ENCODE measurements at places on chromosomes 4 and X. TPM values are rescaled to one million over a fixed set of nuclear protein-coding genes. Genes with fewer than 3 reads are reported as not detected.

Gene VSIG4
- 14.6 TPM for total RNA-seq

Gene TTC29
- total RNA-seq: not detected

DNA sequence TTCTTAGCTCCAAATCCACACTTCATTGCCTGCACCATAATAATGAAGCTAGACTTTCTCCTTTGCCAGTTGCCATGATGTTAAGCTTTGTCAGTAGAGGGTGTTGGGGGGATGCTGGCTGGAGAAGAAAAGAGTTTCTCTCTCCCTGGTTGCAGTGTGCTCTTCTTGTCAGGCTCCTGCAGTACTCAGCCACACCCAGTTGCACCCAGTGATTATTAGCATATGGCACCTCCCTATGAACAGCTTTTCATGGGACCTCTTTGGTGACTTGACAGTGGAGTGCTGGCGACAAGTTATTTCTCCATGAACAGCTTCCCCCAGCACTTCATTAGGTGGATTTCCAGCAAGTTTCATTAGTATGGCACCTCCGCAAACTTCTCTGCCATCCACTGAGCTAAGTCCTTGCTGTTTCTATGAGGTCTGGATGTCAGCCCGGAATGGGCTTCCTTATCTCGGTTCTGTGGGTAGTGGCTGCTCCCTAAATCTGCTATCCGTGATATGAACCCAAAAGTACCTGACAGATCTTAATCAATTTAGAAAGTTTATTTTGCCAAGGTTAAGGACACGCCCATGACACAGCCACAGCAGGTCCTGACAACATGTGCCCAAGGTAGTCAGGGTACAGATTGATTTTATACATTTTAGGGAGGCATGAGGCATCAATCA is 18.8 kb upstream of the OTUD4 start:
- DNase-seq: no peak
- H3K4me1 ChIP-seq: no peaks in the 10 kb centered on the region
- no peaks in the 10 kb centered on the region for H3K36me3 ChIP-seq
- H3K4me3 ChIP-seq: no peak overlapping the region
- no peaks in the 10 kb centered on the region for H3K27me3 ChIP-seq

Gene FAM241A
- total RNA-seq: 3.0 TPM

DNA sequence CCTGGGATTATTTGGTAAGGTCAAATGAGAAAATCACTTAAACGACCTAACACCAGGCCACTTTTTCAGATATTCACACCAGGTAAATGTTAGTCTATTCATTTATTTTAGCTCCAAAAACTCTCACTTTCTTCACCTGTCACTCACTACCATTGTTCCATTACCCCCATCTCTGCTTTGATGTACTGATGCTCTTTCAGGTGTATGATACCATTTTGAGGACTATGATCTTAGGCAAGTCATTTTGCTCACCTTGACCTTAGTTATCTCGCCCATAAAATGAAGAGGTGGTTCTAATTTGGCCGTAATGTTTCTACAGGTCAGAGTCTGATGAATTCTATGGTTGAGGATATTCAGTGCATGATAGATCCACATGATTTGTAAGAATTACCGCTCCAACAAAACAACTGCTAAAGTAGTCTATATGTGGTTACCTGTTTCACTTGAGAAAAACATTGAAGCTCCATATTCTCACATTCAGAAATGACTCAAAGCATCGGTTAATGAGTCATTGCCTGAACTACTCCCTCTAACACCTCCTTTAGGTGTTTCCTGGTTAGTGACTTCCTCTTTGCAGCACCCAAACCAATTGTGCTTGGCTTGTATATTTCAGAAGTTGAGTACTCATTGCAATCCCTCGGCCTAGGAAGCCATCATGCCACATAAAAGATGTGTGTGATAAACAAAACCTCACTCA is 4.5 kb downstream of the DTHD1 start:
- no peak overlapping the region for H3K27ac ChIP-seq
- no peak overlapping the region for H3K4me3 ChIP-seq
- no peaks in the 10 kb centered on the region for H3K27me3 ChIP-seq
- H3K4me1 ChIP-seq: no peaks in the 10 kb centered on the region
- no peak for DNase-seq
- H3K36me3 ChIP-seq: no peaks in the 10 kb centered on the region

DNA sequence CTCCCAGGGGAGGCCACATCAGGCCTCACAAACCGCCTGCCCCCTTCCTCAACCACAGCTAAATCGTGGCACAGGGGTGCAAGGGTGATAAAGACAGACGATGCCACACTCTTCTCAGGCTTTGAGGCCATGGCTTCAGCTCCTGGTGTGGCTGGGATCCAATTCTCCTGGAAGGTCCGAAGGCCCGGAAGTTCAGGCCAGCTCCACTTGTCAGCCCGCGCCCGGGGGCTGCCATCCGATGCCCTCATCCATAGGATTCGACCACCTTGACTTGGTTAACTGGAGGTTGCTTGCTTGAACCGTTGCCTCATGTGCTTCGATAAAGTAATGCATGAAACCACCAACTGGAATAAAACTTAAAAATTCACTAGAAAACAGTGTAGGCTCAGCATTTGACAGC is 8.2 kb downstream of the TEX13C start:
- no peak overlapping the region for H3K4me3 ChIP-seq
- H3K27ac ChIP-seq: no peak overlapping the region
- H3K4me1 ChIP-seq: no peaks in the 10 kb centered on the region
- DNase-seq: no peak
- no peaks in the 10 kb centered on the region for H3K36me3 ChIP-seq

DNA sequence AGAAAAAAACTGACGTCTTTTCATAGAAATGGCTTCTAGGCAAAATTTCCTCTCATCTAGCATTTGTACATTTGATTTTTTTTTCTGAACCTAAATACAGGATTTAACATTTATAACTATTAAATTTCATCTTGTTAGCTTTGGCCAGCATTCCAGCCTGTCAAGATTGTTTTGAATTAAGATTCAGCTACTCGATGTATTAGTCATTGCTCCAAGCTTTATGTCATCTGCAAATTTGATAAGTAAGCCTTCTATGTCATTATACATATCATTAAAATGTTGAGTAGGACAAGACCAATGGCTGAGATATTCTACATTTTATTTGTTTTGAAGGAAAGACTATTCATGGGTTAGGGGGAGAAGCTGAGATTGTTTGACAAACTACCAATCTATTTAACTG is 46.7 kb downstream of the DDX53 start:
- H3K4me1 ChIP-seq: no peaks in the 10 kb centered on the region
- no peaks in the 10 kb centered on the region for H3K27me3 ChIP-seq
- no peak overlapping the region for H3K27ac ChIP-seq
- no peaks in the 10 kb centered on the region for H3K36me3 ChIP-seq

GRCh38 chrX:23662853-23663252 is 4.4 kb upstream of the PRDX4 start:
- no peaks in the 10 kb centered on the region for H3K4me1 ChIP-seq
- no peaks in the 10 kb centered on the region for H3K36me3 ChIP-seq
- no peaks in the 10 kb centered on the region for H3K27me3 ChIP-seq
- H3K27ac ChIP-seq: no peak overlapping the region
- no peak for DNase-seq
- H3K4me3 ChIP-seq: no peak overlapping the region

Data from uterus (tissue), 4 donors.